ENCODE measurements at places on chromosomes 7 and 10.

DNA sequence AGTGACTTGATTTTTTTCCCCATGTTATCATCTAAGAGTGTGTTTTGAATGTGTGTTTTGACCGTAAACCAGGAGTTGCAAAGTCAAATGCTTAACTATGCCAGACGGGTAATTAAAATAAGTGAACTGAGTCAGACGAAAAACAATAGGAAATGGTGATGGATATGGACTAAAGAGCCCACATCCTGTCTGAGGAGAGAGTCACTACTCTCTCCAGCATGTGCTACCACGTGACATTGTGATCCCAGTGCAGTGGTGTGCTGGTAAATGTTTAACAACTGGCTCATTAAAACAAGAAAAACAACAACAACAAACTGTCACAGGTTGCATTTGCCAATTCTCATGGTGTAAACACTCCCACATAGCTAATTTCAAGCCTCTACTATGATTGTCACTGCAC lies 164.3 kb downstream of the SUGCT start:
- no peak for DNase-seq

DNA sequence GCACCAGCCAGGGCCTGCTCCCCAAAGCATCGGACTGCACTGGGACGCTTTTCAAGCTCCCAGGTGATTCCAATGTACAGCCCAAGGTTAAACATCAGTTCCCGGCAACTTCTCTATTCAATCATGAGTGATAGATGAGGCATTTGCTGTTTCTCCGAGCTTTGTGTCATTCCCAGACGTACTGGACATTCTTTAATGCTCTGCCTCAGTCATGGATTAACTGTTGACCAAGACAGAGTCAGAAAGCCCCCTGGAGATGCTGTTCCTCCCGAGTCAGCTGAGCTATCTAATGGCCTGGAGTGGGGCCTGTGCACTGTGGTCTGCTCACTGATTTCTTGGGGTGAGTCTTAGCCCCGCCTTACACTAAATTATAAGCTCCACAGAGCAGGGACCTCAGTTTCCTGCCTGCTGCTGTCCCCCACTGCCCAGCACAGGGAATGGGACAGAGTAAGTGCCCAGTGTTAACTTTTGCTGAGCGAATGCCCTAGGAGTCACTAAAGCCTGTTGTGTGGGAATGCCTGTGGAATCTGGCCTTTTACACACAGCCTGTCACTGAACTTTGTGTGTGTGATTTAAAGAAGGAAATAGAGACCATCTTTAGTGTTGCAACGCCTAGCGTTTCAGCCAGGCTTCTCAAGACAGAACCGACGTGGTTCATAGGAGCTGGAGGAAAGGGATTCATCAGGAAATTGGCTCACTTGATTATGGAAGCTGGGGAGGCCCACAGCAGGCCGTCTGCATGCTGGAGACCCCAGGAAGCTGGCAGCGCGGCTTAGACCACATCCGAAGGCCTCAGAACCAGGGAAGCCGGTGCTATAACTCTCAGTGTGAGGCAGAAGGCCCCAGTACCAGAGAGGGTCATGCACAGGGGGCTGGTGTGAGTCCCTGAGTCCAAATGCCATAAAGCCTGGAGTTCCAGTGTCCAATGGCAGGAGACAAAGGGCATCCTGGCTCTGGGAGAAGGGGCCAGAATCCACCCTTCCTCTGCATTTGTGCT lies 29.3 kb upstream of the RNF32 start:
- DNase-seq, result no peak

GRCh38 chr7:64876792-64877713 lies 26.0 kb upstream of the ZNF273 start:
- DNase-seq, result no peak

DNA sequence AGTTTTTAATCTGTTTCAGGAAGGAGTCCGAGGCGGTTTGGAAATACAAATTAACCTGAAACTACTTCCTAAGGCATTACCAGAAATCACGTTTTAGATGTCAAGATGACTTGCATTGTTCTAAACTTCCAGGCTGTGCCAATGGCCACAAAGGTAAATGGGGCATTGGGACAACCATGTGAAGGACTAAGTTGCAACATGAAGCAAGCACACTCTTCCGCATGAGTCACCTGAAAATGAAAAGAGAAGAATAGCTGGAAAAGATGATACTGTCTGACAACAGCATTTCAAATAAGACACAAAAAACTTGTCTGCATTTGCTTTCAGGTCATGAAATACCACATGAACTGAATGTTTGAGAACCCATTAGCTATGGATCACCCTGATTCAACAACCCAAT lies 262.1 kb downstream of the AHR start:
- no peak for DNase-seq

DNA sequence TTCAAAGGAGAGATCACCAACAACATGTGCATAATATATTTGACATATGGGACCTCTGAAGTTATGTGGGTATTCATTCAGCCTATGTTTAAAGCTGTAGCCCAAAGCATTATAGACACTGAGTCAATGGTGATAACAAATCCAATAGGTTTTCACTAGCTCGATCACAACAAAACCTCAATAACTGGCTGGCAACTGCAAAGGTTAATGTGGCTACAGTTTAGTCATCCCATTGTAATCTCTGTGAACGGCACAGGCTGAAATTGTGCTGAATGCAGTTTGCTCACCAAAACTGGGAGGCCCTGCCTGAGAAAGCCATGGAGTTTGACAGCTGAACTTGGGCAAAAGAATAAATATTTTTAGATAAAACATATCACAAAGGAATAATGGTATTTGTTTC lies 152.4 kb upstream of the ADO start:
- DNase-seq, result no peak

- no peak for DNase-seq
Measured at GRCh38 chr7:114255404-114255841, 159.2 kb upstream of the FOXP2 start.

GRCh38 chr7:23533238-23533604 lies 1.4 kb upstream of the TRA2A start:
- DNase-seq, result no peak

- DNase-seq, result no peak
Measured at GRCh38 chr7:71334541-71334940, 202.6 kb downstream of the GALNT17 start.

All from tibial nerve (tissue), 4 donors.